Right lobe of liver (tissue), 6 donors: ENCODE measurements at places on chromosomes 1 and 21. TPM values are rescaled to one million over a fixed set of nuclear protein-coding genes. Genes with fewer than 3 reads are reported as not detected.

DNA sequence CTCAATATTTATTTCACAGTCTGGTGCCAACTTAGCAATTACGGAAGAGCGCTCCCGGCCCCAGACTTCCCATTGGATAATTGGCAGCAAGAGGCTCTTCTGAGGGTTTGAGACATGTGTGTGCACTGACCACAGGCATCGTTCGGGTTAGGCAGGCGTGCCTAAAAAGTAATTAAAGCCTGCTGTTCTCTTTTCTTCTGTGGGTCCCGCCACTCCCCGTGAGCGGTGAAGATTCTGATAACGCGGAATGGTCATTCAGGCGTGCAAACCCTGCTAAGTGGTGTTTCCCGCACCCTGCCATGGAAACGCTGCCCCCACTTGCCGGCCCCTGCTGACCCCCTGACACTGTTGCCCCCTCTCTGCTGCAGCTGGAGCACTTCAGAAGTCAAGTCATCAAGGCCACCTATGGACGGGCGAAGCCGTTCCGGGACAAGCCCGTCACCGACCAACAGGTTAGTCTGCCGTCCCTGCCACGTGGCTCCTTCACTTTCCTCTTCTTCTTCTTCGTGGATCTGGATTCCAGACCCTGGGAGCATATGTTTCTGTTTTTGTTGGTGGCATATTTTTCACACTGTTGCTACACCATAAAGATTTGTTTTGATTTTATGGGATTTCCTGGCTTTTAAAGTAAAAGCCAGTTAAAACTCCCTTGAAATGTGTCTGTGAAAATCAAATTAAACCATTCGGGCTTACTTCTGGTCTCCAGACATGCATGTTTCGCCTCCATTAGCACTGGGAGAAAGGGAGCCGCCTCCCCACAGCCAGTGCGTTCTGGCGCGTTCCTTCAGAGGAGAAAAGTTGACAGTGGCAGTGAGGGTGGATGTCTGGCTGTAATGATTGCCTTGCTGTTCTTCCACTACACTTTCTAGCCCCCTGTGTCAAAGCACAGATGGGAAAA is 79.9 kb downstream of the FHAD1 start:
- no peak overlapping the region for H3K27ac ChIP-seq
- H3K36me3 ChIP-seq = no peaks in the 10 kb centered on the region
- peaks cover 16% of the 10 kb centered on the region for H3K4me1 ChIP-seq
- no peak overlapping the region for H3K4me3 ChIP-seq
- DNase-seq = no peak
- H3K27me3 ChIP-seq = no peaks in the 10 kb centered on the region

- no peaks in the 10 kb centered on the region for H3K36me3 ChIP-seq
- DNase-seq = no peak
- no peaks in the 10 kb centered on the region for H3K4me1 ChIP-seq
- no peak overlapping the region for H3K27ac ChIP-seq
- H3K4me3 ChIP-seq = no peak overlapping the region
Measured at GRCh38 chr1:154689083-154689482, 81.1 kb upstream of the ADAR start.

DNA sequence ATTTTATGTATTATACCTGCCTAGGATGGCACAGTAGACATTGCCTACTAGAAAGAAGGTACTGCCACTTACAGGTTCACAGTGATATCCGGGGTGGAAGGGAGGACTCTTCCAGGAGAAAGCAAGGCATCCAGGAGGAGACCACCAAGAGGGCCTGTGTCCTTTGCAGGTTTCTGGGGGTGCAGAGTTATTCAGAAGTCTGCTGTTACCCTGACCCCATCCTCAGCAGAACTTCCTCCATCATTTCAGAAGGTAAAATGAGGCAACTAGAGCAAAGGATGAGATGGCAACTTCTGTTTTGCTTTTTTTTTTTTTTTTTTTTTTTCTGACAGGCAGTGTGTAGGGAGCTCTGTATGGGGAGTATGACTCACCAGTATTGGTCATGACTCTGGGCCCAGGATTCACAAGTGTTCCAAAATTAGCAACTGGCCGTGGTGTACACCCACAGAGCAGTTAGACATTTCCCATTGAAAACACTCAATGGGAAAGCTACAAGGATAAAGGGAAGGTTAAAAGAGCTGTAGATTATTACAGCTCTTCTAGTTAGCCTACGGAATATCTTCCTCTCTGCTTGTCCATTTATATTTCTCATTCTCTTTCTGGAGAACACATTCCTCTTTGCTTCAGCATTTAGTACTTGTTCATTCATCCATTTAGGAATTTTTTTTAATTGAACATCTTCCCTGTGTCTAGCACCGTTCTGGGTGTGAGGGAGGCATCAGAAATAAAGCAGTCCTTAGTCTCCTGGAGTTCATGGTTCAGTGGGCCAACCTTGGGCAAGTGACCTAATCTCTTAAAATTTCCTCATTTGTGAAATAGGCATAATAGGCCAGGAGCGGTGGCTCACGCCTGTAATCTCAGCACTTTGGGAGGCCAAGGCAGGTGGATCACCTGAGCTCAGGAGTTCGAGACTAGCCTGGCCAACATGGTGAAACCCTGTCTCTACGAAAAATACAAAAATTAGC is 50.5 kb upstream of the PPP2R5A start:
- H3K27ac ChIP-seq = peak overlapping the region; percentile 77
- no peak overlapping the region for H3K4me3 ChIP-seq
- DNase-seq = no peak
- no peaks in the 10 kb centered on the region for H3K36me3 ChIP-seq
- H3K27me3 ChIP-seq = no peaks in the 10 kb centered on the region

DNA sequence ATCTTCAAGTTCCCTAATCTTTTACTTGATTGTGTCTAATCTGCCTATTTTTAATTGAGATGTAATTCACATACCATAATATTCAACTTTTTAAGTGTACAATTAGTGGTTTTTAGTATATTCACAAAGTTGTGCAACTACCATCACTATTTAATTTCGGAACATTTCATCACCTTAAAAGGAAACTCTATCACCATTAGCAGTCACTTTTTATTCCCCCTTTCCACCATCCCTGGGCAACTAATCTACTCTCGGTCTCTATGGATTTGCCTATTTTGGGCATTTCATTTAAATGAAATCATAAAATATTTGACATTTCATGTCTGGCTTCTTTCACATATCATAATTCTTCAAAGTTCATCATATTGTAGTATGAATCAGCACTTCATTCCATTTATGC is 30.6 kb upstream of the HYI start:
- H3K27me3 ChIP-seq = no peaks in the 10 kb centered on the region
- H3K4me3 ChIP-seq = no peak overlapping the region
- H3K27ac ChIP-seq = no peak overlapping the region
- no peak for DNase-seq
- no peaks in the 10 kb centered on the region for H3K4me1 ChIP-seq

GRCh38 chr1:16387201-16388188 is 20.5 kb downstream of the SZRD1 start:
- no peak overlapping the region for H3K27ac ChIP-seq
- H3K4me1 ChIP-seq = no peaks in the 10 kb centered on the region
- H3K27me3 ChIP-seq = no peaks in the 10 kb centered on the region
- peak overlapping the region; percentile 10 for H3K4me3 ChIP-seq
- no peak for DNase-seq

DNA sequence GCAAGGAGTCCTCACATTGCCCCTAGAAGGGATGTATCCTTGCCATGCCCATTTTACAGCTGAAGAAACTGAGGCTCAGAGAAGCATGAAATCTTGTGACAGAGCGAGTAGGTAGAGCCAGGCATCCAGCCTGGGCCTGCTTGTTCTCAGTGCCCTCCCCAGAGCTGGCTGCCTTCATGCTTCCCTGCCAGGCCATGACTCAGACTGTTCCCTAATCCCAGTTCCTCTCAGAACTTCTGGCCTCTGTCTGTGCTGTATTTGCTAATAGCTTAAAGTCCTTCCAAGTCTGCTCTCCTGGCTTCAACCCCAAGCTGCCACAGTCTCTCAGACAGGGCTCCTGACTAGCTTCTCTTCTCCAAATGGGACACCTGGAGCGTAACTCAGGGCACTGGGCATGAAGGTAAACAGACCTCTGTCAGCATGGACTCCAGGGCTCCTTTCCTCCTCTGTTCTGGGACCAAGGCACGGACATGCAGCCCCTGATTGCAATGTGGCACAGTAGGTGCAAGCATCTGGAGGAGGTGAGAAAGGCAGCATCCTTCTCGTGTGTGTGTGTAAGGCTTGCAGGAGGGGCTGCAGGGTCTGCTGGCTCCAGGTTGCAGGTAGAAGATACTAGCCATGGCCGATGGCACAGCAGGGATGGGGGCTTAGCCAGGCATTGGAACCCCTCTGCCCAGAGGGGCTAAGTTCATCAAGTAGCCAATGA is 122.7 kb downstream of the HMGB4 start:
- no peaks in the 10 kb centered on the region for H3K4me1 ChIP-seq
- no peaks in the 10 kb centered on the region for H3K27me3 ChIP-seq
- no peak for DNase-seq
- no peaks in the 10 kb centered on the region for H3K36me3 ChIP-seq
- no peak overlapping the region for H3K27ac ChIP-seq

The KRTAP25-1 gene
- not detected for total RNA-seq

The AMY1A gene
- total RNA-seq = not detected

- no peak for DNase-seq
- no peaks in the 10 kb centered on the region for H3K36me3 ChIP-seq
Measured at GRCh38 chr1:248710305-248710900, 7.8 kb upstream of the OR14I1 start.

The NUP210L gene
- not detected for total RNA-seq

The MSH4 gene
- 0.07 TPM for total RNA-seq

- H3K36me3 ChIP-seq = peaks cover 7% of the 10 kb centered on the region
- no peak overlapping the region for H3K4me3 ChIP-seq
- DNase-seq = peak; percentile 96
- H3K27me3 ChIP-seq = no peaks in the 10 kb centered on the region
Measured at GRCh38 chr1:179091691-179092165, 9.9 kb downstream of the TOR3A start.

GRCh38 chr1:115453666-115454065 is 115.6 kb upstream of the NGF start:
- no peak for DNase-seq
- no peaks in the 10 kb centered on the region for H3K36me3 ChIP-seq
- H3K4me3 ChIP-seq = no peak overlapping the region
- H3K4me1 ChIP-seq = no peaks in the 10 kb centered on the region
- H3K27me3 ChIP-seq = no peaks in the 10 kb centered on the region
- H3K27ac ChIP-seq = no peak overlapping the region

GRCh38 chr1:97017895-97018294 is 296.3 kb downstream of the PTBP2 start:
- no peak overlapping the region for H3K27ac ChIP-seq
- no peak overlapping the region for H3K4me3 ChIP-seq
- no peak for DNase-seq
- no peaks in the 10 kb centered on the region for H3K36me3 ChIP-seq
- H3K4me1 ChIP-seq = no peaks in the 10 kb centered on the region
- no peaks in the 10 kb centered on the region for H3K27me3 ChIP-seq

DNA sequence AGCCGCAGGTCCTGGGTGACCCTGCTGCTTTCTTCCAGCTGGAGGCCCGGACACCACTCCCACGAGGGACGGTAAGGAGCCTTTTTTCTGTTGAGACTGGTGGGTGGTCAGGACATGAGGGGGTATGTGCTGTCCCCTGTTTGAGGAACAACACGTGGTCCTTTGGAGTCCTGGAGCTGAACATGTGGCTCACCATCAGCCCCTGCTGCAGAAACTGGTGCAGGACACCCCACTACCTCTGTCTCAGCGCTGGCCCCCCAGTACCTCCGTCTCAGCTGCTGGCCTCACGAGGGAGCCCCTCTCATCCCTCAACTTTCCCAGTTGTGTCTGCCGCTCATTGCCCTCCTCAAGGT is 34.7 kb downstream of the SLC19A1 start:
- H3K27me3 ChIP-seq = no peaks in the 10 kb centered on the region
- peak; percentile 28 for DNase-seq
- no peaks in the 10 kb centered on the region for H3K36me3 ChIP-seq
- H3K4me1 ChIP-seq = no peaks in the 10 kb centered on the region
- no peak overlapping the region for H3K4me3 ChIP-seq

- H3K27ac ChIP-seq = no peak overlapping the region
- H3K4me1 ChIP-seq = no peaks in the 10 kb centered on the region
- no peak overlapping the region for H3K4me3 ChIP-seq
- DNase-seq = no peak
Measured at GRCh38 chr21:42608446-42608845, 45.0 kb upstream of the PDE9A start.

The LDLRAD1 gene
- 0.57 TPM for total RNA-seq

DNA sequence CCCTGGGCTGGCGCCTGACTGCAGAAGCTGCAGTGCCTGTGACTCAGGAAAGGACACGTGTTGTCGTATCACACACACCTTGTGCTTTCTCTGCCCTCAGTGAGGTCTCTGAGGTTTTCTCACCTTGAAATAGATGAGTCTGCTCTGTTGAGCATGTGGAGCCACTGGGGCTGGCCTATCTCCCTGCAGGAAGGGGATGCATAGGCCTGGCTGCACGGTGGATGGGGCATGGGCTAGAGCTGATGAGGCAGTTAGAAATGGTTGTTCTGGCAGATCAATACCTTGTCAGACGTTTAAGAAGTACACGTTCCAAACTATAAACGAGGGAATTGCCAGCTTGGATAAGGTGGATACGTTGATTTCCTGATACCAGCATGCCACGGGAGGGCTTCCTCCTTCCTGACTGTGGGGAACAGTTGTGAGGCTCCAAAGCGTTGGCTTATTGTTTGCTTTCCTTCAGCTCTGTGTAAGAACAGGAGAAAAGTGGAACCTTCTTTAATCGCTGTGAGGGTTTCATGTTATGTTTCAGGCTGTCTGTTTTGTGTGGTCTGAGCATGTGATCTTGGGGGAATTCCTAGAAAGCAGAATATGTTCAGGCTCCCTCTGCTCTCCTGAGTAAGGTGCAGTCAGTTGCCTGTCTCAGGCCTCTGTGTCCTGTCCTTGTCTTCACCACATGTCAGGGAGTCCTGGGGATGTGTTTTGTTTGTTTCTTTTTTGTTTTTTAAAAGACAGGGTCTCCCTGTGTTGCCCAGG is 44.8 kb downstream of the PCNT start:
- no peak for DNase-seq
- no peaks in the 10 kb centered on the region for H3K27me3 ChIP-seq
- H3K36me3 ChIP-seq = no peaks in the 10 kb centered on the region
- no peak overlapping the region for H3K4me3 ChIP-seq
- H3K27ac ChIP-seq = no peak overlapping the region

The LCE2B gene
- total RNA-seq = not detected

The LCE2D gene
- not detected for total RNA-seq

- H3K4me3 ChIP-seq = no peak overlapping the region
- H3K27me3 ChIP-seq = no peaks in the 10 kb centered on the region
- DNase-seq = no peak
- H3K36me3 ChIP-seq = no peaks in the 10 kb centered on the region
- no peak overlapping the region for H3K27ac ChIP-seq
Measured at GRCh38 chr1:26237230-26237966, 3.4 kb downstream of the CEP85 start.
